ENCODE measurements at places on chromosomes 2 and 18.

DNA sequence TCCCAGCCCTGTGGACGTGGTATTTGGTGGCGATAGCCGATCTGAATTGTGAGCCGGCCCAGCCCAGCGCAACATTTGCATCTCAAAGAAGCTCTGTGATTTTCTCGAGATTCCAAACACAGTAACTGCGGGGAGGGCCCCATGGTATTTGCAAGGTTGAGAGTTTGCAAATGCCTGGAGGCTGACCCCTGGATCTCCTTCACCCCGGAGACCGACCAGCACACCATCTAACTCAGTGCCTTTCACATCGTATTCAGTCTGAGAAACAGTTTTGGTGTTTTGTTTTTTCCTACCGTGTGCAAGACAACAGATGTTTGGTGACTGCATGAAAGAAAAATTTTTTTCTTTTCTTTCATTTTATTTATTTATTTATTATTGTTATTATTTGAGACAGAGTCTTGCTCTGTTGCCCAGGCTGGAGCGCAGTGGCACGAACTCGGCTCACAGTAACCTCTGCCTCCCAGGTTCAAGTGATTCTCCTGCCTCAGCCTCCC is 40.3 kb downstream of the MYCN start:
- DNase-seq: no peak

DNA sequence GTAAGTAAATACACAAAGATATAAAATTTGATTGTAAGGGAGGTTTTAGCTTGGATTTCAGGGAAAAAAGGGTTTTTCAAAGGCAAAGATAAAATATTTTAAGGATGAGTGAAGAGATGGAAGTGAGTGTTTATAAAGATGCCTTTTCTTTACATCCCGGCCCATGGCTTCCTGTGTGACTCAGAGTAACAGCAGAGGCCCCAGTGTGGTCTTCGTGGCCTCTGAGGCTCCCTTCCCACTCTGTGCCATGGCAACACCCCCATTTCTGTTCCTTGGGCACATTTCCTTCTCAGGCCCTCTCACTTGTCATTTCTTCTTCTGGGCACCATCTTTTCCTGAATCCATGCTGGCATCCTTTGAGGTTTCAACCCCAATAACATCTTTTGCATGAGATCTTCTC is 92.6 kb upstream of the TMEM18 start:
- no peak for DNase-seq

- peak; percentile 48 for DNase-seq
These were observed 423.8 kb upstream of the MEX3C start for GRCh38 chr18:51621113-51621863.

- DNase-seq: no peak
These were observed 78.4 kb downstream of the SETBP1 start for GRCh38 chr18:44758861-44759631.

DNA sequence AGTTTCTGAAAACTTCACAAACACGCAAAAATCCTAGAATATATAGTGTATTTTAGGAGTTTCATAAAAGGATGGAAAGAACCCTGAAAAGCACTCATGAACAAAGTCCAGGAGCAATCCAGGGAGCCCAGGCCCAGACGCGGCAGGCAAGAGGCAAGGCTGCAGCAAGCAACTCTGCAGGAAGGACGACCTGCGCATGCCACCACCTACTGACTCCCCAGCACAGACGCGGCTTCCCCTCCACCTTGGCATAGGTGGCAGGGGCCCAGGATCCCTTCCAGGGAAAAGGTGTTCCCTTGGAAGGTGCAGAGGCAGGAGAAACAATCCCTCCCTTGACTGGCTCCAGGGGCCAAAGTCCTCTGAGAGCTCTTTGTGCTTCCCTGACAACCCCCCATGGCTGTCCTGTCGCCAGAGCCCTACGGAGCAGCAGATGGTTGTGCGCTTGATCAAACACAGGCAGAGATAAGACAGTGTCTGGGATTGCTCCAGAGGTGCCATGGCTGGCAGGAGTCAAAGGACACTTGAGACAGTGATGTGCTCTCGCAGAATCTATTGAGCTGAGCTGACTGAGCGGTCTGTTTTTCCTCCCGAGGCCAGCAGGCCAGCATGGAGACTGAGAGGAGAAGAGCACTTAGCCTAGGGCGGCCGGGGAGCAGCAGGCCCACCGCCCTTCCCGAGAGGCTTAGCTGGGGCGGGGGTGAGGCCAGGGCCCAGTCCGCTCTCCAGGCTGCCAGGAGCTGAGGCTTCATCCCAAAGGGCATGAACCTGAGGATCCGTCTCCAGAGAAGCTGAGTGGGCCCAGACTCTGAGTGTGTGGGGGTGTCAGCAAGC is 10.8 kb upstream of the AMER3 start:
- DNase-seq: no peak

DNA sequence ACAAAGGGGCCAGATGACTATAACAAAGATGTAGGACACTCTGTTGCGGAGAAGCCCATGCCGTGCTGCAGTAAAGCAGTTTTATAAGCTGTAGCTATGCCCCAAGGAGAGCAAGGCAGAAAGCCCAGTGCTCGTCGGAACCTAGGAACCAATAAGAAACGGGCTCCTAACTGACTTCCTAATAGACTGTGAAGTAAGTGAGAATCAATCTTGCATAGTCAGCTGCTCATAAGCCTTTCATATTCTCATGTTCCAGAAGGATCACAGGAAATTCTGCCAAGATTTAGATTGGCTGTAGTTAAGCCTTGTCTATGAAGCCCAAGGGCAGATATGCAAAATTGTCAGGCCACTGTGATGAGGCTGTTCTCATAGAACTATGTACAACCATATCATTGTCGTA is 98.4 kb downstream of the RTTN start:
- DNase-seq: no peak

GRCh38 chr2:165718610-165719210 is 75.3 kb downstream of the GALNT3 start:
- DNase-seq: peak; percentile 17

DNA sequence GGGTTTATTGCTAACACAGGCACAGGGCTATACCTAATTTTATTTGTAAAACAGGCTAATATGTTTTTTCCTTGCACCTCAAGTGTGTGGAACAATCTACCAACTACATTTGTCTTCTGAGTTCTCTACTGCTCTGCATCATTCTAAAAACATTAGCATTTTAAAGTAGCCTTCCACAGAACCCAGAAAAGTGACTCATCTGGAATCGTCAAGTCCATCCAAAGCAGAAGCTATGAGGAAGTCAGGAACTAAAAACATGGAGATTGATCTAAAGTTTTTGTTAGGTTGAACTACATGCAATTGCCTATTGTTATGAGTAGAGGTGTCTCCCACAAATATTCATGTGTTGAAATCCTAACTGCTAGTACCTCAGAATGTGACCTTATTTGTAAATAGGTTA is 70.9 kb downstream of the SUCLG1 start:
- DNase-seq: no peak

DNA sequence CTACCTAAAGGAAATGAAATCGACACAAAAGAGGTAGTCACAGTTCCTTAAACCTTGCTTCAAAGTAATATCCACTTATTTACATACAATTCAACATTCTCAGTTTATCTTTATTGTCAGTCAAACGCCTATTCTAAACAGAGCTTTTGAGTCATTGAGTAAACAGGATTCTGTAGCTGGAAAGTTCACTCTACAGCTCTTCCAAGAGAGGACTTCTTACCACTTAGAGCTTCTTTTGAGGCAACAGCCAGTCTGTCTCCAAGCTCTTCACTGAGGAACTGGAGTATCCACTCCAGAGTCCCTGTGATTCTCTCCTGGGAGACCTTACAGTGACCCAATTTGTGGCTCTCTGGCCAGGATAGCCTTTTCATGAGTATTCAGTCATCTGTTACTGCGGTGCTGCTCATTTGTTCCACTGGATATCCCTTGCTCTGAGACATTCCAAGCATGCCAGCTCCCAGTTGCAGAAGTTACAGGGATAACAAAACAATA is 210.9 kb upstream of the OSR1 start:
- no peak for DNase-seq

GRCh38 chr2:219433666-219434467 is 776 bp upstream of the SPEG start:
- no peak for DNase-seq

DNA sequence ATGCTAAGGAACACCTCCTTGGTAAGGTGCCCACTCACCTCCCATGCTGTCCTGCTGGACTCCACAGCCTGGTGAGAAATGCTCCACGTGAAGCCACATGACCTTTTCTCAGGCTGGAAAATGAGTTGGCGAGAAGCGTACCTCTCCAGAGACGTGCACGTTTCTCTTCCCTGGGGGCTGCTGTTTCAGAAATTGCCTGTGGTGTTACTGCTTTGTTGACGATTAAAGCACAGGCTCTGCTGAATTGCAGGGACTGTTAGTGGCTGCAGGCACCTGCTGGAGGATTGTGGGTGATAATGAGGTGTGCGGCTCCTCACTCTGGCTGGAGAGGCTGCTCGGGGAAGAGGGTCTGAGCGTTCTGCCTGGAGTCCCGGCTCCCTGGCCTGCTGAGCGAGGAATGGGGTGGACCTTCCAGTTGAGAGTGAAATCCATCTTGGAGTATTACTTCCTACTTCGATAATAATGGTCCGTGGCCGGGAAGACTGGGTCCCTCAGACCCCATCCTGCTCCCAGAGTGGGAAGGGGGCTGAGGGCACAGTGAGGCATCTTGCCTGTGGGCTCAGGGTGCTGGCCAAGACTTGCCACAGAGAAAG is 199.3 kb upstream of the HDAC4 start:
- DNase-seq: no peak

DNA sequence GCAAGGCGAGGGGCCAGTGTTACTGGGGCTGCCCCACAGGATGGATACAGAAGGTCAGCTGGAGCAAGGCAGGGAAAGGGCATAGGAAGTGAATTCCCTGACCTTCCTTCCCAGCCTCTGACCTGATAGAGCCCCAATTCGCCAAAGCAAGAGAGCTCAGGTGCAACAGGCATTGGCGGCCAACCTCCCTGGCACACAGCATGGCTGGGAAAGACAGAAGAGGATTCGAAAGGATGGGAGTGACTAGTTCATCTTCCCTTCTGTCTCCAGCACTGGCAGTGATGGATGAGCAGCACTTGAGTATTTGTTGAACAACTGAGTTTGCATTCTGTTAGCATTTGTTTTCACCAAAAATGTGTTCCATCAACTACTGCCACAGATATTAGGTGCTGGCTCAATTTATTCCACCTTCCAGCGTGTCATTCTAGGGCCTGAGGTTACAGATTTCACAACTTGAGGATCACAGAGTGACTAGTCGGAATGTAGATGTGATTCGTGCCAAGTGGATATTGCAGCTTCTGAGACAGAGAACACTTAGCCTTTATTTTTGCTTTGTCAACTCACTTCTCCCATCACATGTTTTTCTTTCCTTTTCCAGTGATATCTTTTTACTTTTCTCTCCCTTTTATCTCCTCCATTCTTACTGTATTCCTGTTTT is 6.2 kb downstream of the COPS8 start:
- DNase-seq: no peak

GRCh38 chr18:45954070-45954934 is 12.8 kb downstream of the EPG5 start:
- no peak for DNase-seq

DNA sequence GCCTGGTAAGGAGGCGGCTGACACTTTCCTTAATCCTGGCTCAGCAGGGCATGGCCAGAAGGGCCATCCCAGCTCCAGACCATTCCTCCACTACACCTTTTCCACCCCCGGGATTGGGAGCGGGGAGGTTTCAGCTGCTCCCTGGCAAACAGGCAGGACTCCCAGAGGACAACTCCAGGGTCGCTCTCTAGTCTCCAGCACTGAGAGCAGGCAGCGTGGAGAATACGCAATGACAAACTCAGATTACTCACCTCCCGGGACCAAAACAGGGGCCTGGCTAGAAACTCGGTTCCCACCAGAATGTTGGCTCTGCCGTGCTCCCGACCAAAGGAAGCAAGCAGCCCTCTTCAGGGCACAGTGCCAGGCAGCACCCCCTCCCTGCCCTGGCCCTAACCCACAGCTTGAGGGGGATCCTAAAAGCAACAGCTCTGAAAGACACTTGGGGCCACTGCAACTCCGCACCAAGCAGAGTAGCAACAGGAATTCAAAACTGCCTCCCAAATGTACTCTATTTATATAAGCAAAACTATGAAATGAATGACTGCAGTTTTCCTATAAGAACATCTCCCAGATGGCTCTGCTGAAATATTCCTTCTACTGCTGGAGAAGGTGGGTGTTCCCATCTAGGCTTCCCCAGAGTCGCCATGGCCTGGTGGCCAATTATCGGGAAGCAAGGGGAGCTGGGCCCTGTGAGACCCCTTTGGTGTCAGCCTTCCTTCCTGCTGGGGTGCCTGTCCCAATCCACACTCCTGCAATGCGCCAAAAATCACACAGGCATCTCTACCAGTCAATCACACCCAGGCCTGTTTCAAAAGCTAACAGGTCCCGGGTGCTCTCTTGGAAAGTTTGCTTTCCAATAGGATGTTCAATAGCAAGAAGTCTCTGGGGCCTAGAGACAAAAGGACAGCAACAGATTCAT is 61.2 kb upstream of the POMC start:
- DNase-seq: no peak

GRCh38 chr2:129864719-129865118 is 114.7 kb upstream of the RAB6C start:
- DNase-seq: no peak

GRCh38 chr2:184338771-184339170 is 259.6 kb upstream of the ZNF804A start:
- DNase-seq: no peak

DNA sequence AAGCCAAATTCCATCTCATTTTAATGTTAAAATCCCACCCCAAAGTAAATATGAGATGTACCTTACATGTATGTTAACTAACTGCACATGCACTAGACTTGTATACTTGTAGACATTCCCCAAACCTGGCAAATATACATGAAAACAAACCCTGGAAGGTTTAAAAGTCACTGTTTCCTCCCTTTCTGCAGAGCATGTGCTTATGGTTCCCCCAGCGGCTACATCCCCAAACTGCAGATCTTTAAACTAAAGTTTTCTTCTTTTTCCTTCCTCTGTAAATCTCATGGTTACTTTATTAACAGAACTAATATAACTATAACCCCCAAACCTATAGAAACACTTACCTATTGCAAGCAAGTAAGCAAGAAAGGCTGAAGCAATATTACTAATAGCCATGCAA is 731.5 kb downstream of the LRP1B start:
- DNase-seq: no peak

GRCh38 chr18:63126134-63127069 is 193.2 kb downstream of the BCL2 start:
- no peak for DNase-seq

DNA sequence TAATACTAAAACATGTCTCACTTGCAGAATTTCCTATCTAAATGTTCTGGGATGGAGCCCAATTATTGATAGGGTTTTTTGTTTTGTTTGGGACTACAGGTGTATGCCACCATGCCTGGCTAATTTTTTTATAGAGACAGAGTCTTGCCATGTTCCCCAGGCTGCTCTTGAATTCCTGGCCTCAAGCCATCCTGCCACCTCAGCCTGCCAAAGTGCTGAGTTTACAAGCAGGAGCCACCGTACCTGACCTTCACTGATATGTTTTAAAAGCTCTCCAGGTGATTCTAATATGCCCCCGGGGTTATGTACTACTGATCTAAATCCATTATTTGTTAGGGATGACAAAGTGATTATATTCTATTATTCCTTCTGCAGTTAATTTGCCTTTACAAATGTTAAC is 2.2 kb downstream of the ELAC1 start:
- no peak for DNase-seq

GRCh38 chr2:40440835-40441234 is 11.1 kb downstream of the SLC8A1 start:
- no peak for DNase-seq

- DNase-seq: no peak
These were observed 64.9 kb upstream of the KLHL29 start for GRCh38 chr2:23320058-23320457.

GRCh38 chr2:85582492-85582891 is 1.7 kb upstream of the VAMP5 start:
- no peak for DNase-seq

GRCh38 chr2:99085421-99085820 is 56.1 kb upstream of the C2orf15 start:
- DNase-seq: no peak

- peak; percentile 23 for DNase-seq
These were observed 23.3 kb upstream of the MC5R start for GRCh38 chr18:13800505-13801259.
